ENCODE measurements at places on chromosomes 1 and 21.

DNA sequence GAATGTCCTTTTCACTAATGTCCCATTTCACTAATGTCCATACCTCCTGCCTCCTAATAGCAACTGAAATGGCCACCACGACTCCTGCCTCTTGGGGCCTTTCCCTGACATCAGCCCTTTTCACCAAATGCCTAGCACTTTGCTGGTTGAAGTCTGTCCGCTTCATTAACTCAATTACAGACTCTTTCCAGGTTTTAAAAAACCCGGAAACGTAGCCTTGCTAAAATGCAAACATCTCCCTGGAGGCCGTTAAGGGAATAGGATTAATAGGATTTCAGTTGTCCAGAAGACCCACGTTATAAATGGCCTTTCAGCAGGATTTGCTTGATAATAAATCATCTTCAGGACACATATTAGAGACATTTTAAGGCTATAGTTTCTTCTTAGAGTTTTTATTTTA, 25.7 kb upstream of the ERO1B start:
- H3K4me1 ChIP-seq: no peaks in the 10 kb centered on the region
- no peak overlapping the region for H3K4me3 ChIP-seq
- no peak for DNase-seq
- H3K36me3 ChIP-seq: no peaks in the 10 kb centered on the region
- no peak overlapping the region for H3K27ac ChIP-seq

GRCh38 chr1:211813590-211813989, 17.0 kb downstream of the LPGAT1 start:
- H3K36me3 ChIP-seq: peaks cover 11% of the 10 kb centered on the region
- H3K27me3 ChIP-seq: no peaks in the 10 kb centered on the region
- no peak overlapping the region for H3K4me3 ChIP-seq

GRCh38 chr1:164693564-164694359, 134.8 kb downstream of the PBX1 start:
- H3K4me3 ChIP-seq: no peak overlapping the region
- H3K27me3 ChIP-seq: no peaks in the 10 kb centered on the region
- no peak for DNase-seq
- H3K36me3 ChIP-seq: no peaks in the 10 kb centered on the region
- H3K4me1 ChIP-seq: no peaks in the 10 kb centered on the region

GRCh38 chr1:147539122-147539575, 2.2 kb upstream of the BCL9 start:
- H3K27me3 ChIP-seq: no peaks in the 10 kb centered on the region
- H3K27ac ChIP-seq: no peak overlapping the region
- H3K4me1 ChIP-seq: peaks cover 29% of the 10 kb centered on the region
- no peak overlapping the region for H3K4me3 ChIP-seq

DNA sequence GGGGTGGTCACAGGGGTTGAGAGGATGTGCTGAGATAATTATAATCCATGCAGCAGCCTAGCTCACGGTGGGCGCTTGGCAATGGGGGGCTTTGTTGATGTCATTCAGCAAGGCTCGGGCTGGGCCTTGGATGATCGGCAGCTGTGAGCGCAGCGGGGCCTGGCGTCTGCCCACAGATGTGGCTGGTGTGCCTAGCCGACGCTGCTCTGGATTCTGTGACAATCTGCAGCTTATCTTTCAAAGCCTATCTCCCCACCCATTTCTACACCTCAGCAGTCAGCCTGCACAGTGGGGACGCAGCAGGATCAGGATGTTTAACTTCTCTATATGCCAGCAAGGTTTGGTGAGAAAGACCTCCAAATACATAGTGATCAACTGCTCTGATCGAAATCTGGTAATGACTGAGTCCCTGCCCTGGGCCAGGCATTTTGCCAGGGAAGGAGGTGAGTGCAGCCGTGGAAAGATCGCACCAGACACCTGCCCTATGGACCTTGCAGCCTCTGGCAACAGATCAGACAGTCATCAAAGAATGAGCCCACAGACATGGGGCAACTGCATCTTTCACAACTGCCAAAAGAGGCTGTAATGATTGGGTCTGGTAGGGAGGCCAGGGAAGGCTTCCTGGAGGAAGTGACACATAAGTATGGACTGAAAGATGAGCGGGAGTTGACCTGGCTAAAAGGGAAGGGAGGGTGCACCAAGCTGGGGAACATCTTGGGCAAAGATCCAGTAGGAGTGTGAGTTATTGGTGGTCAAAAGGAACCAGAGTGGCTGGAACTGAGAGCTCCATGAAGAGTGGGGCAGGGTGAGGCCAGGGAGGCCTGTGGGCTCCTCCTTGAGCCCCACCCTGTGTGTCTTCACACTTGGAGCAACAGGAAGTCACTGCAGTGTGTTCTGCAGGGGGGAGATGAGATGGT, 35.3 kb downstream of the EPHB2 start:
- H3K4me3 ChIP-seq: no peak overlapping the region
- H3K4me1 ChIP-seq: no peaks in the 10 kb centered on the region
- no peaks in the 10 kb centered on the region for H3K36me3 ChIP-seq

Measured in common myeloid progenitor, CD34-positive (primary cell).